ENCODE measurements at places on chromosomes 5 and 9.

DNA sequence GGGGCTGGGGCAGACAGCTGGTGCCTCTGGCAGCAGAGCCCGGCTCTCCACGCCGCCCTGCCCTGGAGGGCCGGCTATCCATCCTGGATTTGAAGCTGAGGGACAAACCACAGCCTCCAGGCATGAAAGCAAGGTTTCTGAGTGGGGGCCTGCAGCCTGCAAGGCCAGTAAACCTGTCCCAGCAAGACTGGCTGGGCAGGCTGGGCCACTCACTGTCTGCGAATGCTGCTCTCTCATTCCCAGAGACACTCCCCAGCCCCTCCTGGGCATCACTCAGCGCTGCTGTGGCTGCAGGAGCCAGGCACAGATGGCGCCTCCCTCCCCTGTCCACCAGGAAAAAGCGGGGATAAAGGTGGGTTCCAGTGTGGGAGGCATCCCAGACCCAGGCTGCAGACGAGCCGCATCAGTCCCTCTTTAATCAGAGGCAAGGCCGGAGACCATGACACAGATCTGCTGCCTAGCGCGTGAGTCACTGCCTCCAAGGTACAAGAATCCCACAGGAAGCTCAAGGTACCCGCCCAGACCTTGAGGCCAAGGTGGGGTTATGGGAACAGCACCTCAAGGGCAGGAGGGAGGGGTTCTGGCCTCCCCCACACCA lies 118.0 kb downstream of the VAV2 start:
- DNase-seq, result no peak

- no peak for DNase-seq
Observed at GRCh38 chr5:133928587-133929393, 39.6 kb downstream of the C5orf15 start.

DNA sequence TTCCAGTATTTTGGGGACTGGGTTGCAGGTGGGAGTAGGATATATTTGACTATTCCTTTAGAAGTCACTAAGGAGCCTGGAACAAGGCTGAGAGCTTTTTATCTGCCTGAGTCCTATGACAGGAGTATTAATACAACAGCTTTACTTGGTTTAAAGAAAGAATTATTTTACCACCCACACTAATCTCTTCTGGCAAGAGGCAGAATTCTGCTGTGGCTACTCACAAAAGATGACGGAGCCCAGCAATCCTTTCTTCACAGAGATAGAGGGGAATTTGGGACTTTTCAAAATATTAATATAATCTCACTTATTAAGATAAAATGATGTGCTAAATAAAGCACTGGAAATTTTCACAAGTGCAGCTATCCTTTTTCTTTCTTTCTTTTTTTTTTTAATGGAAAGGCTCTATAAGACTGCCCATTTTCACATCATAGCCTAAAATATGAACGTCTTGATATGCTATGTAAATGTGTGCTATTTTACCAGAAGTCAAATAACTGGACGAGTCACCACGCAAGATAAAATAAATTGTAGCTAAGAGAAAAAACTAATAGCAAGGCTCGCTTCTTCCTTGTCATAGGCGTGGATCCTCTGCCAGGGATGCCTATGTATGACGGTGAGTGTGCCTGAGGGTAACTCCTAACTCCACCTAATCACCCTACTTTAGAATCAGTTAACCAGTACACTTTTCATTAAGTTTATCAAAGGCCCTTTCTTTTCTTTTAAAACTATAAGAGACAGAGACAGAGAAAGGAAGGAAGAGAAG lies 76.3 kb downstream of the ZNF608 start:
- DNase-seq, result no peak

- no peak for DNase-seq
Observed at GRCh38 chr9:133067813-133068212, 6.0 kb downstream of the CEL start.

DNA sequence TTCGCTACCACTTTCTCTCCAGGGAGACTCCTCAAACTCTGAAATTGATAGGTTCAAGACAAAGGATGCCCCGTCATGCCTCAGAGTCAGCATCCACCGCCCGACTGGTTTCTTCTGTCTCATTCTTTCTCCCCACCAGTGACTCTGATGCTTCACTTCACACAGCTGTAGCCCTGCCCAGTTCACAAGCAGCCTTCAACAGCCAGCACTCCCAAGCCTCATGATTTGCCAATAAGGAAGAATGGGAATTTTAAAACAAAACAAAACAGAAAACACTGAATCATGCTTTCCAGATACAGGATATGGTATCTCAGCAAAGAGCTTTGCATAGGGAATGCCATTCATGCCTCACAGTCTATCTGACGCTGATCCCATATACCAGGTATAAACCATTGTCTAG lies 371.2 kb upstream of the RORB start:
- no peak for DNase-seq

DNA sequence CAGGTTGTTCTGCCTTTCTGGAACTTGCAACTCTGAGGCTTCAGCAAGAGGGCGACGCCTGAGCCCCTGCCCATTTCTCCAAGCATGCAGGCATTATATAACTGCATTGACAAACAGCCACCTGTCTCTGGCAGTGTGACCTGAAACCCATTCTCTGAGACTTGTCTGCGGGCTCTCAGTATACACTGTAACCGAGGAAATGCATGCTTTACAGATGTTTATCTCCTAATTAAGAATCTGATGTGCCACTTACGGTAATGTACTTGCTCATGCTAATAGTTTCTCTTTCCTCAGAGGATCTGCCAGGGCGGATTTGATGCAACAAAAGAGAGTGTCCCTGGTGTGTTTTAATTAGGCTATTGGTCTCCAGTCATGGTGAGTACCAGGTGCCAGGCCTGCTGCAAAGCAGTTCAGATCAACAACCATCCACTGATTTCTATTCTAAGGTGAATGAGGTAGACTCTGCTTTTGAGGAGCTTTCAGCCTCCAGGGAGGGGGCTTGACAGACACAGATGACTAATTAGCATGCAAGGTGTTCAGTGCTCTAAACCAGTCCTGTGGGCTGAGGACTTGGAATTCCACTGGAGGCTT lies 593.7 kb upstream of the KLF4 start:
- DNase-seq, result no peak

- no peak for DNase-seq
Observed at GRCh38 chr5:150034662-150035061, 34.1 kb downstream of the HMGXB3 start.

GRCh38 chr9:121373011-121373729 lies 3.1 kb upstream of the STOM start:
- DNase-seq, result no peak

DNA sequence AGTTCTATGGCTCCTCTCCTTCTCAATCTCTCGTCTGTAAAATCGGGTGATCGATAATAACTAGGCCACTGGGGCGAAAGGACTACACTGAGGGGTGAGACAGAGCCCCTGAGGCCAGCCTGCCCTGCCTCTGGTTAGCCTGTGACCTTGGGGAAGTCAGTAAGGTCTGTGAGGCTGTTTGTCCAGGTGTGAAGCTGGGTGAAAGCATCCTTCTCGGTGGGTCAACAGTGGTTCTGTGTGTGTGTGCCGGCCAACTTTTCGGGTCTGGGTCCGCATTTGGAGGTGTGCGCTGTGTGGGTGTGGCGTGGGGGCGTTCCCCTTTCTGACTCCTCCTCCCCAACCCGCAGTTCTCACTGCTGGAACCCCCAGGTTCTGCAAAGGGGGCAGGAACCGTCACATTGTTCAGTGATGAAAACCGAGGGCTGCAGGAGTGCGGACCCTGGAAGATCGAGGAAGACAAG lies 5.0 kb upstream of the RNF44 start:
- DNase-seq, result no peak

DNA sequence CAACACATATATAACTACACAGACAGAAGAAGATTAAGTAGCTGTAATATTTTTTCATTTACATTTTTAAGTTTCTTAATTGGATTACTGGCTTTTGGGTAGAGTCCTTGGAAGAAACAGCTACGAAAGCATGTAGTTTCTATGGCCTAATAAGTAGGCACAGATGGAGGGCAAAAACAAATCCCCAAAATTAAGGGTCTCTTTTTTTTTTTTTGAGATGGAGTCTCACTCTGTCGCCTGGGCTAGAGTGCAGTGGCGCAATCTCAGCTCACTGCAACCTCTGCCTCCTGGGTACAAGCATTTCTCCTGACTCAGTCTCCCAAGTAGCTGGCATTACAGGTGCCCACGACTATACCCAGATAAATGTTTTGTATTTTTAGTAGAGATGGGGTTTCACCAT lies 27.1 kb upstream of the MTMR12 start:
- DNase-seq, result no peak

GRCh38 chr5:32851559-32852173 lies 140.5 kb downstream of the NPR3 start:
- DNase-seq, result no peak

DNA sequence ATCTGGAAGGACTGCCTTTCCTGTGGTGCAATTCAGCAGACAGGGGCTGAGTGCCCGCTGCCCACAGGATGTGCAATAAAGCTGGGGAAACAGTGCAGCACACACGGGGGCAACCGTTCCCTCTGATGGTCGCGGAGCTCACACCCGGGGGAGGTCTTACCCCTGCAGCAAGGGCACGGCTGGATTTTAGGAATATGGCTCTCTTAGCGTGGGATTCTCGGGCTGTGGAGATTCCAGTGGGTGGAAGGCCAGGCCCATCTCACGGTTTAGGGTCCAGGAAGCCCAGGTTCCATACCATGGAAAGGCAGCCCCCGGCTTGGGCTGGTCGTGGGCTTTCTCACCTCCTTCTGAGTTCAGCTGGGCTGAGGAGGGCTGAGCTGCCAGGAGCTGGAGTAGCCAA lies 244.1 kb downstream of the MED10 start:
- DNase-seq, result no peak

DNA sequence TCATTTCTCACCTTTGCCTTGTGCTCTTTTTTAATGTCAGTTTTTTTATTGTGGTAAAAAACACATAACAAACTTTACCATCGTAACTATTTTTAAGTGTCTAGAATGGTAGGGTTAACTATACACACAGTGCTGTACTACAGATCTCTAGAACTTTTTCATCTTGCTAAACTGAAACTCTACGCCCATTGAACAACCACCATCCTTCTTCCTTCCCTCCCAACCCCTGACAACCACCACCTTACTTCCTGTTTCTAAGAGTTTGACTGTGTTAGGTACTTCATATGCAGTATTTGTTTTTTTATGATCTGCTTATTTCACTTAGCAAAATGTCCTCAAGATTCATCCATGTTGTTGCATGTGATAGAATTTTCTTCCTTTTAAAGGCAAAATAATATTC lies 54.9 kb downstream of the PSAT1 start:
- DNase-seq, result no peak

DNA sequence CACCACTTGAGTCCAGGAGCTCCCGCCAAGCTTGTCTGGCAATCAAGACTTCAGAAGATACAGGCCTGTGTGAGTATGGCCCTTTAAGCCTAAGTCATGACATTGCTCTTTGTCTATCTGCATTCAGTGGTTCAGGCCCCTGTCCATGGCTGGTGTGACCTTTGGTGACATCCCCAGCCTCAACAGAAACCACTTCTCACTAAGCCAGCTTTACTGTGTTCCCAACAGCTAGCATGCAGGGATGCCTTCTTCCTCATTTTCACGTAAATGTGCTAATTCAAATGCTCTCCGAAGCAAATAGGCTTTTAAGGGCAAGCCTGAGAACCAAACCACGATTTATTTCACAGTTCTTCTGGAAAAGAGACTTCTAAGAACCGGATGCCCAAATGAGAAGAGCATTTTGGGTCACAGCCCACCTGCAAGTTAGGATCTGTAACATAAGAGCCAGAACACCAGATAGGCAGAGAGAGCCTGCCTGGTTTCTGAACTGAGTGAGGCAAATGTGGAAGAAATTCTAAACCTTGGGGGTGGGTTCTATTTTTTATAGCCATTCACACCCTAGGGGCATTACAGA lies 14.9 kb downstream of the CD180 start:
- DNase-seq, result no peak

GRCh38 chr9:20087481-20087880 lies 298.6 kb upstream of the SLC24A2 start:
- DNase-seq, result no peak

DNA sequence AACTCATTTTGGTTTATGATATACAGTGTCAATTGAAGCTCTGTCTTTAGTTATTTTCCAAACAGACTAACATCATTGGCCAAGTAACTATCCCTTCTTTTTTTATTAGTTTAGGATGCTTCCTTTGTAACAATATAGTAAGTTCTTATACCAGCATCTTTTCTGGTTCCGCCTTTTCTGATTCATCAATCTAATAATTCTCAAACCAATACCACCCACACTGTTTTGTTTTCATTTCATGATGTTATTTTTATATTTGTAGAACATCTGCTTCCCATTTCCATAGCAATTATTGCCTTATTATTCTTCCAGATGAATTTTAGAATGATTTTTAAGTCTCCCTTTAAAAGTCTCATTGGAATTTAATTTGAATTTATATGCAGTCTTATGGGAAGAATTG lies 218.1 kb downstream of the RFK start:
- DNase-seq, result no peak

- DNase-seq, result no peak
Observed at GRCh38 chr5:150499437-150499956, 8.4 kb upstream of the NDST1 start.

DNA sequence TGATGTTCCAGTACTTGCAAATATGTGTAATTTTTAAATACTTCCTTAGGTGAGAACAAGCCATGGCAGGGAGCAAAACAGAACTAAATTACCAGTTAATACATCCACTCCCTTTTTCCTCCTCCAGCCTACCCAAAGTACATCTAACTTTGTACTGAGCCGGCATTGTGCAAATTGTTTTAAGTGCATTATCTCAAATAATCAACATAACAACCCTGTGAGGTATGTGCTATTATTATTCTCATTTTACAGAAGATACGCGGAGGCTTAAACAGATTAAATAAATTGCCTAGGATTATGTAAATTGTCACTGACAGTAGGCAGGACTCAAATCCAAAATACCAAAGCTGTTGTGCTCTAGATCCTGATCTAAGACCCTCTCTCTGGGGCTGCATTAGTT lies 55.5 kb upstream of the KLF4 start:
- no peak for DNase-seq

DNA sequence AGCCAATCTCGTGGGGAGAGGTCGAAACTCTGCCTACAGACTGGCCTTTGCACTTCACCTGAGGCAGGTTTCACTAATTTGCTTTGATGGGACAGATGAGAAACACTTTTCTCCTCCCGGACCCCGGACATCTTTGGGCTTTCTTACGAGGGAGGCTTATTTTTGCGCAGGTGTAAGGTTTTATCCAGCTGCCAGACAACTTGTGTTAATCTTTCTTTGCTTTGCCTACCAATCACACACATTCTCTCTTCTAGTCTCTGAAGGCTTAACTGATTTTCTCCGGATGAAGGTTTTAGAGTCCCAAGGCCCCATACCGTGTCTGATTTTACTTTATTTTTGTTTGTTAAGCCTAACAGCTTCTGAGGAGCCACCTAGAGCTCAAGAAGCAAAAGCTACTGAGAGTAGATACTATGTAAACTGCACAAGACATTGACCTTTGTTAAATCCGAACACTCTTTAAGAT lies 436 bp upstream of the EMB start:
- no peak for DNase-seq

DNA sequence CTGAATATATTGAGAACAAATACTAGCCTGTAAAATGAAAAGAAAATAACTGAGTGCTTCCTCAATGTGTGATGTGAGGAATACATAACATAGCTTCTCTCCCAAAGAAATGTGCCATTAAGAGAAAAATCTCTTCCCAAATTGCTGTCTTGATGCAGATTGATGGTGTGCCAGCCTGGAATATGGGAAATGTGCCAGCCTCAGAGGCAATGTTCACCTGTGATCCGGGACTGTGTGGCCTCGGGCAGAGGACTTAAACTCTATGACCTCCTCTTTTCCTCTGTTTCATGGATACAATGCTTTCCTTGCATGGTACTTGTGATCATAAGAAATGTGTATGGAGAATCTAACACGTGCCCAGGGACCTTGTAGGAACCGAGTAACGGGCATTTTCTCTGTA lies 370.9 kb downstream of the DIRAS2 start:
- no peak for DNase-seq
